T-cell (primary cell): ENCODE measurements at places on chromosomes 2 and 18. TPM values are rescaled to one million over a fixed set of nuclear protein-coding genes. Genes with fewer than 3 reads are reported as not detected.

DNA sequence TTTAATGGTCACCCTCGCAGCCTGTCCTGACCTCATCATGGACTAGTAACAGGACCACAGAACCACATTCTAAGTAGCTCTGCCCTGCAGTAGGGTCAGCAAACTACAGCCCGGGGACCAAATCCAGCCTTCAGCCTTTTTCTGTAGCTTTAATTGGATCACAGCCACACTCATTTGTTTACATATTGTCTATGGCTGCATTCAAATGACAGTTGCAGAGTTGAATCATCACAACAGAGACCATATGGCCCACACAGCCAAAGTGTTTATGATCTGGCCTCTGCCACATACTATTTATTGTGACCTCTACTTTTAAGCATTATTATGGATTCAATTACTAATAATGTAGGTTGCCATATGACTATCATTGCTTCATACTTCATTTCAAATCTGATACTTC, 47.7 kb downstream of the MAP3K19 start:
- no peak for DNase-seq

DNA sequence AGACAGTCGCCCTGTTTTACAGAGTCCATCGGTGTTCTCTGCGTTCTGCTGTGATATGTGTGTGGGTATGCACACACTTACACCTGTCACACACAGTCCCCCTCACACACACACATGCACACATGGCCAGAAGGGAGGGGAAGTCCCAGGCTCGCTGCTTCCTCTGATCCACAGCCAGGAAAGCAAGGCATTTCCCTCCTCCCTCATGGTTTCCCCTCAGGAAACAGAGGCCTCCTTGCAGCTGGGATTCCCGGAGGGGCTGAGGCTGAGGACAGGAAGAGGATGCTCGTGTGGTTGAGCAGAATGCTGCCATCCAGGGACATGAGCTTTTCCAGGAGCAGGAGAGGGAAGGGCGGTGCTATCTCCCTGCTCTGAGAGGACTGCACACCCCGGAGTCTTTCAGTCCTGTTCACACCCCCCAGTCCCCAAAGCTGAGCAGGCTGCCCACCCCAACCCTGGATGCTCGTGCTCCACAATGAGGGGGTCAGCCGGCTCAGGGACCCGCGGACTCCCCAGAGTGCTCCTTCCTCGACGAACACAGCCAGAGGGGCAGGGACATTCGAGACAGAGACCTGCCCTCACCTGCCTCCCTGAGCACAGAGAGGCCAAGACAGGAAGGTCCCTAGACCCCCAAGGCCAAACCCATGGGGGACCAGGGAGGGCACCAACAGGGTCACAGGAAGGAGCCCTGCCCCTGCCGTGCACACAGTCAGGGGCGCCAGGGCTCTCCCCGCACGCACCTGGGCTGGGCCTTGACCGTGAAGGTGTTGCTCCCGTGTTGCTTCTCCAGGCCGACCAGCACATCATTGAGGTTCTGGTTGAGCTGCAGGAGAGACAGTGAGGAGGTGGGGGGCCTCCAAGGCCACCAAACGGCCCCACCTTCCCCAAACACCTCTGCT, 45.3 kb downstream of the BIN1 start:
- DNase-seq = no peak

DNA sequence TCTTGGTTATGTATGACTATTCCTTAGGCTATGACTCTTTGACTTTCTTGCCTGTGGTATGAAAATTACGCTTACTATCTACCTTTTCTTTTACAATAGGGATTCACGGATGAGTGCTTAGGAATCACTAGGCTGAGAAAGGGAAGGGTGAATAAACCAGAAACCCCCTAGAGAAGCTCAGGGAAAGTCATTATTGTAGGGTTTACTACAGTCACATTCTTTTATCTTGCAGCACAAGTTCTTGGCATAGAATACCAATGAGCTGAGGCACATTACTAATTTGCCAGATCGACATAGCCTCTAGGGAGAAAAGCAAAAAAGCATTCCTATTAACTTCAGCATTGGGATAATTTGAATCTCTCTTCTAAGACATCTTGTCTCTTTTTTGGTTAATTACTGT, 103.3 kb downstream of the ST6GAL2 start:
- DNase-seq = no peak

DNA sequence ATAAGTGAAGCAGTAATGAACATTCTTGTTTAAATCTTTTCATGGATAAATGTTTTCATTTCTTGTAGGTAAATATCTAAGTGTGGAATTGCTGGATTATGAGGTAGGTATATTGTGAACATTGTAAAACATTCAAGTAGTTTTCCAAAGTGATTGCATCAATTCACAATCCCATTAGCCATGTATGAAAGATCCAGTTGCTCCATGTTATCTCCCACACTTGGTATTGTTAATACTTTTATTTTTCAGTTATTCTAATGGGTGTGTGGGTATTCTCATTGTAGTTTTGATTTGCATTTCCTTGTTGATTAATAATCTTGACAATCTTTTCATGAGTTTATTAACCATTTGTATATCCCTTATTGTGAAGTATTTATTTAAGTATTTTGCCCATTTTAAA, 50.3 kb downstream of the MAIP1 start:
- no peak for DNase-seq

DNA sequence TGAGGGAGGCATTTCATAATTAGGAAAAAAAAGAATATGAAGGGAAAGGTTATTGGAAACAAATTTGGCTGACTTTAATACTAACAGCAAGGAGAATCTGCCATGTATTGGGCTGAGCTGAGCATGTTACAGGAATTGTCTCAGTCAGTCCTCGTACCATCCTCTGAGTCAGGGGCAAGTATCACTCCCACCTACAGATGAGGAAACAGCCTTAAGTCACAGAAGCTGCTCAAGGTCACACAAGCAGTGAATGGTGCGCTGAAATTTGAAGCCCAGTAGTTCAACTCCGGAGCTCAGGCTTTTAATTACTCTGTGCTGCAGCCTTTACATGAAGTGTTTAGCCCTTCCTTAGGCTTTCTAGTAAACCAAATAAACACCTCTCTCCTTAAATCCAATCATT, 17.3 kb downstream of the PROKR1 start:
- DNase-seq = no peak

The VWA3B gene
- not detected for total RNA-seq

The CDH7 gene
- not detected for total RNA-seq

The ACMSD gene
- not detected for total RNA-seq

The CNRIP1 gene
- total RNA-seq = not detected
